Stimulated activated CD8-positive, alpha-beta memory T cell treated with anti-CD3 and anti-CD28 coated beads, Interleukin-2, amount 100 ng/mL, for 48 hours (primary cell): ENCODE measurements at places on chromosomes 11 and 22.

DNA sequence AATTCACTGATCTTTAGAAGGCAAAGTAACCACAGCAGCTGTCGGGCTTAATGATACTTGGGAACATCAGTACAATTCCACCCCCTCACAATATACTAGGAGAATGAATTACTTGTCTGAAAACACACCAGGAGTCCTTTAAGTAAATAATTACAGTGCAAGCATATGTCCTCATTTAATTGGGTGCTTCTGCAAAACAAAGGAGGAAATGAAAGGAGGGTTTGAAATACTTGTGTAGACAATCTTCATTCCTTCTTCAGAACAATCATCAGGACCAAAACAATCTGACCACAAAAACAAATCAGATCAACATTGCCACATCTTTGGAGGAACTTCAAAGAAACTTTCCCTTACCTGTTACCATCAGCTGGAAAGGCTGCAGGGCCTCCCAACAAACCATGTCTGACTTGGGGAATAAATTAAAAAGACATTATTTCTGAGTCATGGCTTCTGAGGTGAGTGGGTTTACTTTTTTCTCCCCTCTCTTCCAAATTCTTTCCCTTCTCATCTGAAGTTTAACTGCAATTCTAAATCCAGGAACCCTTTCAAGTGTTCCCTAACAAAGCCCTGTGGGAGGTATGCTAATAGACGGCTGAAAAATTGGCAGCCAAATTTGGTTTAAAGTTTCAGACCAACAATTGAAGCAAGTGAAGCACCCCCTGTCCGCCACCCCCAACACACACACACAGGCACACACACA, 12.5 kb upstream of the CCDC117 start:
- DNase-seq = no peak

GRCh38 chr11:117434481-117434880, 106.8 kb downstream of the CEP164 start:
- no peak for DNase-seq

DNA sequence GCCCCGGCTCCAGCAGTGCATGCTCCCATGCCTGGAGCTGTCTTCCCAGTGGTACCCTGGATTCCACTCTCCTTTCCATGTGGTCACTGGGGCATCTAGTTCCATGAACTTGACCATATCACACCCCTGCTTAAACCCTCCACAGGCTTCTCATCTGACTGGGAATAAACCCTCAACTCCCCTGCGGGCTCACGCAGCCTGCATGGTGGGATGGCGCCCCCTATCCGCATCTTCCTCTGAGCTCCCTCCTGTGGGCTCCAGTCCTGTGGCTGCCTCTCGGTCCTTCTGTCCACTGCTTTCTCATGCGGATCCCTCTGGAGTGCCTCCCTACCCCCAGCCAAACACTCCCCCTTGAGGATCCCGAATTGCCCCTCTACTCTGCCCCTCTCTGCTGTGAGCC, 41.4 kb upstream of the TTLL12 start:
- no peak for DNase-seq

GRCh38 chr22:49613511-49614270, 214.0 kb downstream of the BRD1 start:
- no peak for DNase-seq

DNA sequence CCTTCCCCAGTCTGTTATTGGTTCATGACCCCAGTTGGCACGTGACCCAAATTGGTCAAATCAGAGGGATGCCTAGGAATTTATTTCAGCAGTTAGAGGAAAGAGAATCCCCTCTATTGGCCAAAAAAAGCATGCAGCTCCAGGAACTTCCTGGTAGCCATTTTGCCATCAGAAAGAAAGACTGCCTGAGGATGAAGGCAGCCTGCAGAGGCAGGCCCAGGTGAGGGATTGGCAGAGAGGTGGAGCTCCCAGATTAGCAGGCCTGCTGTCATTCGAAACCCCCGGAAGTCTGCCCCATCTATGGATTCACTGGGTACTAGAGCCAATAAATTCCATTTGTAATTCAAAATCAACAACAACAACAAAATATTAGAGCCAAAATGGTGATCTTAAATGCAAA, 207.6 kb downstream of the CWF19L2 start:
- no peak for DNase-seq

- DNase-seq = no peak
Measured at GRCh38 chr11:12480401-12480800, 103.0 kb downstream of the PARVA start.

DNA sequence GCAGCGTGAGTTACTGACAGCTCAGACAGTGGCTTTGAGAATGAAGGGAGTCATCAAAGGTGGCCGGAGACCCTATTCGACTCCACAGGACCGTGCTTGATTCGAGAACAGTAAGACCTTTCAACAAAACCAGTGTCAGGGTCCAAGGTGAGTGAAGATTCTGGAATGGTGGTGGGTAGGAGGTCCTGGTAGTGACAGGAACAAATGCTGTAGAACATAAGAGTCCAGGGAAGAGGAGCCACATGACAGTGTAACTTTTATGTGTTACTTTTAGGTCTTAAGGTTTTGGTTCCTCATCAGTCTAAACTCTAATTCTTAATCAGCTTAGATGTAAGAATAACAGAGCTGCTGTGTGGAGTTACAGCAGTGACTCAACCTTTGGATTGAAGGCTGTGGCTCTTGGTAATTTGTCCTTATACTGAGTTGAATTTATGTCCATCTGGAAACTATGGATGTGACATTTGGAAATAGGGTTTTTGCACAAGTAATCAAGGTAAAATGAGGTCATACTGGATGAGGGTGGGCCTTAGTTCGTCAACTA, 1.8 kb downstream of the TBC1D22A start:
- no peak for DNase-seq

DNA sequence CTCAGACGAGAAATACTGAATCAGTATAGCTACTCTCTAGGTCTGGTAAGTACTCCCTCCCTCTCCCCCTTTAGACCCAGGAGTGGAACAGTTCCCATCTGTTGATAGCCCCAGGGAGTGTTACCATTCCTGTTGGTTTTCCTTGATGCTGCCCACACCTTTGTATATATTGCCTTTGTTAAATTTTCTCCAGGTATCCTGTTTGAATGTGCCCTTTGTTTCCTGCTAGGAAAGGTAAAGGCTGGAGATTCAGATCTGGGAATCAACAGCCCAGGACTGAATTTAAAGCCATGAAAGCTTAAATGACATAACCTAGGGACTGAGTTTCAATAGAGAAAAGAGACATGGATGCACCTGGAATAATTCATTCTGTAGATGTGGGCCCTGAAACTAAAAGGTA, 68.3 kb downstream of the CCDC83 start:
- no peak for DNase-seq

- DNase-seq = no peak
Measured at GRCh38 chr11:8937159-8937558, 4.4 kb upstream of the C11orf16 start.

DNA sequence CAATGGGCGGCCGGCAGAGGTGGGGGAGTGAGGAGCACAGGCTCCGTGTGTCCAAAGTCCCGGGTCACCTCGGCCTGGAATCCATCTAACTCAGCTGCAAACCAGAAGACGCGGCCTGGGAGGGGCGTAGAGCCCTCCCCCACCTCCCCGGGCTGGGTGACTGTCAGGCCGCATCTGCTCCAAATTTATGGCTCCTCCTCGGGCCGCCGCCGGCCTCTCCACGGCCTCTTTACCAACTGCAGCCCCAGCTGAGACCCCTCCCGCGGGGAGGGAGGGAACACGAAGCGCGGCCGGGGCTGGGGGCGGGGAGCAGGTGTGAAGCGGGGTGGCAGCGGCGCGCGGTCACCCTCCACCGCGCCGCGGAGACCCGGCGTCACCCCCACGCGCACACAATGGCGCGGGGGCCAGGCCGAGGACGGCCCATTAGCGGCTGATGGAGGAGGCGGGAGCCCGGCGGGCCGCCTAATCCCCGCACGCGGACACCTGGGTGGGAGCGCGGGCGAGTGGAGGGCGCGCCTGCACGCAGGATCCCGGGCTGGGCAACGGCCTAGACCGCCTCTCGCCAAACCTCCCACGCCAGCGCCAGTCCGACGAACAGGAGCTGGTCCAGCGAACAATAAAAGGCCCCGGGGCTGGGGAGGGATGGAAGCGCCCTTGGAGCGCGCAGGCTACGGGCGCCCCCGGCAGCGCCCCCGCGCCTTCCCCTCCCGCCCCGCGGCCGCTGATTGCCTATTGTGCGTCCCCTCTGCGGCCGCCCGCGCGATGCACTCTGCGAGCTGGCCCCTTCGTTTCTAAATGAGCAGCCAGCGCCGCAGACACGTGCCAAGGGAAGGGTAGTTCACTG, 25.9 kb upstream of the ROBO3 start:
- DNase-seq = no peak

GRCh38 chr11:65366340-65366773, 11.8 kb downstream of the TIGD3 start:
- no peak for DNase-seq

DNA sequence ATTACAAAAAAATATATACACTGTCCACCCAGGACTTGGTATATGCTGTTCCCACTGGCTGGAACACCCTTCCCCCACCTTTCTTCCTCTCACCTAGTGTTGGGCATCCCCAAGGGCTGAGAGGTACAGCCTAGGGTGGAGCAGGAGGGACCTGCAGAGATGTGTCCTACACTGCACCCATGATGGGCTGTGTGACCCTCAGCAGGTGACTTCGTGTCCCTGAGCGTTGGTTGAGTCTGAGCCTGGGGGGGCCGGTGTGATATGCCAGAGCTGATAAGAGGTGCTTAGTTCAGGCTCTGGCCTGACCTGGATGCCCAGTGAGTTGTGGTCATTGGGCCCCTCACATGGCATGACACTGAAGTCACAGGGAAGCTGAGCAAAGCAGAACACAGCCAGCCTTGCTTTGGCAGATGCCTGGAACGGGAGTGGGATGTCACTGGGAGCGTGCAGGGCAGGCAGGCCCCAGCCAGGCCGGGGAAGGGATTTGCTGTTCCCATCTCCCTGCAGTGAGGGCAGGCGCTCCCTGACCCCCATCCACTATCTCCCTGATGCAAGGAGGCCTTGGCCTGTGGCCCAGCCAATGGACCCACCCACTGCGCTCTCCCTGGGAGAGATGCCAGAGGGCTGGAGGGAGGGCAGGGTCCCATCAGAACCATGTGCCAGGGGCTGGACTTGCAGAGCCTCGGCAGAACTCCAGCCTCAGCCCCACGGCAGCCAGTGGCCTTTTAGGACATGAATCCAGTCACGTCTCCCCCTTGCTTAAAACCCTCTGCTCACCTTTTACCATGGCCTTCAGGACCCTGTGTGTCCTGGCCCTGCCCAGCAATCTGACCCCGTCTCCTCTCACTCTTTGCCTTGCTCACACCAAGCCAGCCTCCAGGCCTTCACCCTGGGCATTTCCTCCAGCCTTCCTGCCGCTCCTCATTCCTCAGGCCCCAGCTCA, 138.9 kb downstream of the MN1 start:
- no peak for DNase-seq

- no peak for DNase-seq
Measured at GRCh38 chr11:105718641-105719040, 108.8 kb downstream of the GRIA4 start.

GRCh38 chr11:95086836-95087570, 2.6 kb upstream of the ENDOD1 start:
- DNase-seq = no peak

DNA sequence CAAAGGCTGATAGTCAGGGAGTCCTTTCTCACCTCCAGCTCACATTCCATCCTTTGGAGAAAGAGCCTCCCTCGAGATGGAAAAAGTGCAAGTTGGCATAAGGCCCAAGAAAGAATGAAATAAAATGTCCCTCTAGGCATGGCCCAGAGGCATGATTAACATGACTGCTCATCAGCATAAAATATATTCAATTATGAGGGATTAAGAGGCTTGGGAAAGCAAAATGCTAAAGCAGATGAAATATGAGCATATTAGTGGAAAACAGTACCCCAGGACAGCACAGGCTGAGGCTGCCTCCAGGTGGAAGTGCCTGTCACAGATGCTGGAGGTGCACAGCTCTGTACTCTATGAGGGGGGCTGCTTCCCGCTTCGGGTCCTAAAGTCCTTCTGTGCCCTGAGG, 347.8 kb upstream of the PLET1 start:
- no peak for DNase-seq

DNA sequence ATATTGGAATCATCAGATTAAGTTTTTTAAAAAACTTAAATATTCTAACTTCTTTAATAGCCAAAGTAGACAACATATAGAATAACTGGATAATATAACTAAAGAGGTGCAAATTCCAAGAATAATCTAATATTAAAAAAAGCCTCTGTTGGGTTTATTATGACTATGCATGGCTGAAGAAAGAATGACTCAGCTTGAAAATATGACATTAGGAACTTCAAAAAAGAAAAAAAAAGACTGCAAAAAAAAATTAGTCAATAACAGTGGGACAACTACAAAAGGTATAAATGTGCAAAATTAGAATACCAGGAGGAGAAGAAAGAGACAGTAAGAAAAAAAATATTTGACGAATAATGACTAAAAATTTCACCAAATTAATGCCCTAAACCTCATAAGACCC, 1178.0 kb downstream of the JRKL start:
- DNase-seq = no peak

DNA sequence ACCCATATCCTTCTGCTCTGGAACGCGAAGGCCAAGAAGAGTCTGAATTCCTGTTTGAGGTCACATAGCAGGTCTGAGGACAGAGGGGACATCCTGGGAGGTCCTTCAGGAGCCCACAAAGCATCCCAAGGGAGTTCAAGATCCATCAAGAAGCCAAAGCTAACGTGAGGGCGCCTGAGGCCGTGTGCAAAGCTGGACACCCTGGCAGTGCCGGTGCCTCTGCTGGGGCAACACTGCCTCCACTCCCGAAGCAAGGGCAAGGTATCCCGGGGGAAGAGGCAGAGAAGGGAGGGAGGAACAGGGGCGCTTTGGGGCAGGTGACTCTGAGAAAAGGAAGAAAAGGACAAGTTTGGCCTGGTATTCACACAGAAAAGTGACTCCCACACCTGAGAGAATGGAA, 50.3 kb upstream of the CDON start:
- no peak for DNase-seq

GRCh38 chr22:19607192-19608002, 83.2 kb upstream of the CLDN5 start:
- no peak for DNase-seq

DNA sequence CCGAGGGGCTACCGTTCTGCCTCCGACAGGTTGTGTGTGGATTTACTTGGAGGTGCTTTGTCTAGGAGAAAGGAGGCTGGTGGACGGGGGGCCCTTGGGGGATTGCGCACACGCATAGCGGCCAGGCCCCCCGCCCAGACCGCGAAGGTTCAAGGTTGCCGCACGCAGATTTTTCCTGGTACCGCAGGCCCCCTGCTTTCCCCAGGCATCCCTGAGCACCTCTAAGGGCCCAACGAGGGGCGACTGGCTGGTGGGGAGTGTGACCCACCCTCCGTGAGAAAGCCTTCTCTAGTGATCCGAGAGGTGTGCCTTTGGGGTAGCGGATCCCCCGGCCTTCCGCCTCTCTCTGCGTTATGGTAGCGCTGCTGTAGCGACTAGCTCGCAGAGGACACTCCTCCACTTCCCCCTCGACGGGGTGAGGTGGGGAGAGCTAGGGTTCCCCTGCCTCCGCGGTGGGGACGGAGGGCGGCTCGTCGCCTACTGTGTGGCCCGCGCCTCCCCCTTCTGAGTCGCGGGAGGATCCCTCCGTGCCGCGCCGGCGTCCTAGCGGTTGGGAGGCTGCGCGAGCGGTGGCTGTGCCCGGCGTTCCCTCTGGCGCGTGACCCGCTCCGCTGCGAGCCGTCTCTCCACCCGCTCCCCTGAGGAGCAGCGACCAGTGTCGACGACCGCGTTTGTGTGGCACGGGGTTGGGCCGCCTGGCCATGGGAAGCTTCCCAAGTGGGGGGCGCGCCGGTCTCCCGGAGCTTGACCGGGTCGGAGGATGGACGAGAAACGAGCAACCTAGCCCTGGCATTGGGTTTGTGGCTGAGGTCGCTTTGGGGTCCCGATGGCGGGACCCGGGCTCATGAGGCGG, 3900.0 kb upstream of the OR11H1 start:
- DNase-seq = no peak
